Endothelial cell (in vitro differentiated cells): ENCODE measurements at places on chromosomes 16 and 17.

DNA sequence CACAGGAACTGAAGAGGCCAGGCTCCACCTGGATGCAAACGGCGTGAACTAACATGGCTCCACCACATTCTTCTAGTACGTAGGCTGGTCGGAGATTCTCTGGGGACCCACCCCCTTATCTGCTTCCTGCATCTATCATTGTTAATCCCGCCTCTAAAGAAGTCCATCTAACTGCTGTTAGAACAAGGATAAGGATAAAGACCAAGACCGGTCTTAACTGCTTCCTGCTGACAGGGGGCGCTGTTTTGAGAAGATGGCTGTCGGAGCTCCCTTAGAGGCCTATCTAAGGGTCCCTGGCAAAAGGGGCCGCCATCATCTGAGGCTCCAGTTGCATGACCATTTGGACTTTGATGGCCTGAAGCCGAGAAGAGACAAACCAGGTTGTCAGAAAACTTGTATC lies 25.8 kb upstream of the TNFSF12 start:
- DNase-seq = no peak

DNA sequence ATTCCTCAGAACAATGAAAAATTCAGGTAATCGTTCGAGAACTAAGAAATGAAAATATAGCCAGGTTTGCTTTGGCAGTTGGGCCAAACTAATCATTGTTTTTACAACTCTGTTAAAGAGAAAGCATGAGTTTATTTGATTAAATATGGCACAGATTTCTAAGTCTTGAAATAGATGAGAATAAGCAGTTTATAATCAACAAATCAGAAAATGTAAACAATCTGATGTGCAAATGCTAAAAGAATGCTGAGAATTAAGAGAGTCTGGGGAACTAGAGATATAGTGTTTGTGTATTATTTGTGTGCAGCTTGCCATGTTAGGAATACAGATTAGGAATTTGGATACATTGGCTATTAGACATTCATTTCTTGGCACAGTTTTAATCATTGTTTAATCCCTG lies 212.5 kb downstream of the TANC2 start:
- no peak for DNase-seq

DNA sequence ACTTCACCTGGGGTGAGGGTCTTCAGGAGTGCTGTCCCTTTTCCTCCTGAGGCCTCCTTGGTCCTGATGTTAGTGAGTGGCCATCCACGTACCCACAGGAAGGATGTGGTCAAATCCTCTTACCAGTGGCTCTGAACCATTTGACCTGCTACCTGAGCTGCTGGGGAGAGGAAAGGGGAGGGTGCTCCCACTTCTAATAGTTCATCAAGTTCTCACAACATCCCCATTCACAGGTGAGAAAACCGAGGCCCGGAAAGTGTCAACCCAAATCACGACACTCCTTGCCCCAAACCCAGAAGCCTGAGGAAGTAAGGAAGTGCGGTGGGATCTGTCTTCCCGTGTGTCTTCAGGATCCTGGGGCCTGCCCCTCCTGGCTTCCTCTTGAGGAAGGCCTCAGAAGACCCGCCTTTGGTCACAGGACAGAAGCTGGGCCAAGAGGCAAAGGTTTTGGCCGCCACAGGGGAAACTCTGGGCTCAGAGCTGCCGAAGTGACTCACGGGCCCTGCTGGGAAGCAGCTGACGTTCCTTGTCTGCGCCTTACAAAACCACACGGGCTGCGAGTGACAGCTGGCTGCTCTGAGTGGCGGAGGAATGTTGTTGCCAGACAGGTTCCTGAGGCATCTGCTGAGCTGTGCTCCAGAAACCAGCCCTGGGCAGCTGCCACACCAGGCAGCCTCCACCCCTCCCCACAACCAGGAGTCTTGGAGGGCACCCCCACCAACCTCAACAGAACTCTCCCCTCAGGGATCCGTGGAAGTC lies 13.9 kb upstream of the KIFC3 start:
- DNase-seq = no peak

DNA sequence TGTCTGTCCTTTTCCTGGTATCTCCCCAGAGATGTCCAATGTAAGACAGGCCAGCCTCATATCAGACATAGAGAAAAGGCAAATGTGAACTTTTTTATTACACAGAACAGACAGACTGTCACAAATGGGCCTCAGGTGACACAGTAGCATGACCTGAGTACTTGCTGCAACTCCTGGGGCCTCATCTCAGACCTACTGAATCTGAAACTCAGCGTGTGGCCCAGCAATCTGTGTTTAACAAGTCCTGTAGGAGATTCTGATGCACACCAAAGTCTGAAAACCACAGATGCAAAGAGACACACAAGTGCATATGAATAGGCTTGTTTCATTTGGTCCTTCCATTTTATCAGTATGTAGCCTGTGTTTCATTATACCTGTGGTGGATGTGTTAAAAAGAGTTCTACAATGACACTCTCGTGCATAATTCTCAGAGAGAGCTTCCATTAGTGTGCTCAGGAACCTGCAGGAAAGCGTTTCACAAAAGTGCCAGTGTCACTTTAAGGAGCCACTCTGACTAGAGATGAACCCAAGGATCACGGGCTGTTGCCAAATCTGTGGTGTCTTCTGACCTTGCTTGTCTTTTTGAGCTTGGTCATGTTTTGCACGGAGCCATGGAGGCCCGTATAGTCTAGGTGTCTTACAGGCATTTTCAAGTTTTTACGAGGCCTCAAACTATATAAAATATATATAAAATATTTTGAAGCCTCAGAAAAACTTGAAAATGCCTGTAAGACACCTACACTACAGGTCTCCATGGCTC lies 33.8 kb upstream of the NF1 start:
- no peak for DNase-seq

DNA sequence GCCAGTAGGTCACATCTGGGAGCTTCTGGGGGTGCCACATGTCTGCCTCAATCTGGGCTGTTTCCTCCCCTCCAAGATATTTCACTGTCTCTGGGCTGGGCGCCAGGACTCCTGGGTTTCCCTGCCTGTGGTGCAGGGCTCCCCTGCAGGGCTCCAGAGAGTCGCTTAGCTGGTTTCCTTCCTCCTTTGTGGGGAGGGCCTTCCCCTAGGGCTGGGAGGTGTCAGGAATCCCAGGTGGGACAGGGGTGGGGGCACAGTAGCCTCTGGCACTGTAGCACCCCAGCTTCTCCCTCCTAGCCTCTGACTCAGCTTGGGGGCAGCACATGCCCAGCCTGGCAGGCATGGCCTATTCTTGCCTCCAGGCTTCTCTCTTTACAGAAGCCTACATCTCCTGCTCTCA lies 2.6 kb downstream of the RARA start:
- DNase-seq = no peak

- no peak for DNase-seq
Measured at GRCh38 chr16:66503030-66503429, 46.9 kb downstream of the TK2 start.

GRCh38 chr16:66568355-66568754 lies 2.1 kb downstream of the CMTM1 start:
- no peak for DNase-seq

DNA sequence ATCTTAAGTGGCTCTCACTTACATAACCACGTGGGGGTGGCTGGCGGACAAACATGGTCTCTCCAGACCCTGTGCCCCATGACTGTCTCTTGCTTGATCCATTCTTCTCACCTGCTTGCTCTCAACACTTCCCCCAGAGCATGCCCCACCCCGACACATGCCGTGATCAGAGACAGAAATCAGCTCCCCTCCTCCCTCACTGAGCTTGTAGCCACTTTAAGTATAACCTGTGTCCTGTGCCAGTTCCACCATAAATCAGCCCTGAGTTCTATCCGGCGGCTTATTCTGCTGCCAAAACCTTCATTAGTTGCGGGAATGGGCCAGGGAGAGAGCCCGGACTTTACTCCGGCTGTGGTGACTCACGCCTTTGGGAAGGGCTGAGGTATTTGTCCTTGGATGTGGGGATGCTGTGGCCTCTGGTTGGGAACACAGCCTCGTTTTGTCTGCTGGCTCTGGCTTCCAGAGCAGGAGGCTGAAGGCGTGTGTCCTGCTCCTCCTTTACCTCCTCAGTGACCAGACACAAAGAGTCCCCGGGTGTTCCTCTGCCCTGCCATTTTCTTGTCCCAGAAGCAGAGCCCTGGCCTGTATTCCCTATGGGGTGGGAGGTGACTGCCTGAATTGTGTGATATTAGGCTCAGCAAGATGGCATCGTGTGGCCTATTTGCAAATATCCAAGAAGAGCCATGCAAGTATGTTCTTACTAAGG lies 21.1 kb downstream of the ANKRD40 start:
- DNase-seq = no peak

DNA sequence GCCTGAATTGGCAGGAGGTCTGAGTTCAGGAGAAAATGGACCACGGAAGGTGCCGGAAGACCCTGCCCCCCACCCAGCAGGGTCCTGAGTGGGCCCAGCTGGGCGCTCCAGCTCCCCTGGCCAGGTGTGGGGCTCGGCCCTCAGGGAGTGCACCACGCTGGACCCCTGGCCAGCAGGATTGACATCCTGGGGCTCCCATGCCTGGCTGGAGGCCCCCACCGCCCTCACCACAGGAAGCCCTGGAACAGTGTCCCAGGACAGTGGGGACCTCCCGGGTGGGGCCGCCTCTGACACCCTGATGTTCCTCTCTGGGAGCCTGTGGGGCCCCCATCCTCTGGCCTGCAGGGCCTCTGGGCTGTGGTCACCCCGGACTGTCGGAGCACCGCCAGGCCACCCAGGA lies 28.1 kb upstream of the CACNA1H start:
- DNase-seq = no peak

DNA sequence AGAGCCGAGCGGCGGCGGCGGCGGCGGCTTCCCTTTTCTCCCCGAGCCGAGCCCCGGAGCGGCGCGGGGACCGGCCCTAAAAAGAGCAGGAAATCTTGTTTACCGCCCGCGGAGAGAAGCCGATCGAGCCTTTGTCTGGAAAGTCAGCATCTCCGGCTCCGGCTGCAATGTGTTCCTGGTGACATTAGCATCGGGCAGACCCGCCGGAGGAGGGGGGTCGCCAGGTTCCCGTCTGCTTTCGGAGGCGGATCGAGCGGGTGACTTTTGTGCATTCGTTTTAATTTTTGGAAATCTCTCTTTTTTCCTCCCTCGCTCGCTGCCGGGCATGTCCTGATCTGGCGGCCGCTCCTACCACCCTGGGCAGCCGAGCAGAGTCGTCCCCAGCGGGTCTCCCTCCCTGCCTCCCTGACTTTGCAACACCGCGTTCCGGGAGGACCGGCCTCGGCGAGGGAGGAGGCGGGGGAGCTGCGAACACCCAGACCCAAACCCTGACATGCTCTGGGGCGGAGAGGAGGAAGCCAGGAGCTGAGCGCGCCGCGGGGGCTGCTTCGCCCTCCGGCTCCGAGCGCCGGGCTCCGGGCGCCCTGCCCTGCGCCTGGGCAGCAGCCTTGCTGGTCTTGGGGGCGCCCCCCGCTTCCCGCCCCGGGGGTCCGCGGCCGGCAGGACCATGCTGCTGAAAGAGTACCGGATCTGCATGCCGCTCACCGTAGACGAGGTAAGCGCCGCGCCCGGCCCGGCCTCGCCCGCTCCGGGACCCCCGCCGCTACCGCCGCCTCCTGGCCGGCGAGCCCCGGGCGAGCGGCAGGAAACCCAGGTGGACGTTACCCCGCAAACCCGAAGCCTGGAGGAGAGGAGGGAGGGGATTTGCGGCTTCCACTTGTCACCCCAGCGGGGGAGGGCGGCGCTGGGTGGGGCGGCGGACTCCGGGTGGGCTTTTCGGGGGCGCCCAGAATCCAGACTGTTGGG lies 690 bp downstream of the PITPNC1 start:
- peak; percentile 60 for DNase-seq

DNA sequence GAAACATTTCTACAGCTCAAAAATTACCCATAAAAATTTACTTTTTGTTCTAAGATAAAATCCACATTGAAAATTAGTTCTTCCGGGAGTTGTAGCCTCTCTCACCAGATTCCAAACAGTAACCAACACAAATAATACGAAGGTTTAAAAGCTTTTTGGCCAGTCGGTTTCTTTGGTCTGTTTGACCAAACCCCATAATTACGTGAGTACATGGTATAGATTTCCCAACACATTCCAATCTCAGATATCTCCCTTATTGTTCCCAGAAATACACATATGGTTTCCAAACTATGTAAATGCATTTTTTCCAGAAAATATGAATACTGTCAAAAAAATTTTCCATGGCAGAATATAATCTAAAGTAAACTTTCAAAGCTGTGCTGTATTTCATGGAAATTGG lies 722.0 kb downstream of the KCNJ2 start:
- DNase-seq = no peak

DNA sequence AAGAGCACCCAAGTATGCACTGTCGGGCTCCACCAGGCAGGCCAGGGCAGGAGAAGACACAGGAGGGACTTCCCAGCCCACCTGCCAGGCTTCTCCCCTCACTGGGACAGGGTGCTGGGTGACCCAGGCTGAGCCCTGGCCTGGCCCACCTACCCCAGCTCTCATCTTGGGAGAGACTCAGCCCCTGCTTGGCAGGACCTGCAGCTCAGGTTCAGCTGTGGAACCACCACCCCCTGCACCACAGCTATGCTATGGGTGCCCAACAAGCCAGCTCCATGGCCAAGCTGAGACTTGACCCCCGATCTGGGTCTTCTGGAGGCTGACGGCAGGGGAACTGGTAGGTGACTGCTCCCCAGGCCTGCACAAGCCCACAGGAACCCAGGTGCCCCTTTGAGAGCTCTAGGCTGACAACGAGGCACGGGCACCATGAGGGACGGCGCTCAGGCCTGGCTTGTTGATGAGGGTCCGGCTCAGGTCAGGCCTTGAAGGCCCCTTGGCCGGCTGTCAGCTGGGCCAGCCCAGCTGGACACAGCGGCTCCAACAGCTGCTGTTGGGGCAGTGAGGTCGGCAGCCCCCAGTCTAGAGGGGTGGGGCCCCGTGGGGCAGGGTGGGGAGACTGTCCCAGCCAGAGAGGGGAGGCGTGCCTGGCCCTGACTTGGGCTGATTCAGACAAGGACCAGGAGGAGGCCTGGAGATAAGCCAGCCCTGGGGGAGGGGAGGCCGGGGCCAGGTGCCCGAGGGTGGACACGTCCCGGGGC lies 4.6 kb downstream of the RPUSD1 start:
- DNase-seq = no peak

- no peak for DNase-seq
Measured at GRCh38 chr17:12853921-12854320, 64.6 kb downstream of the ARHGAP44 start.

GRCh38 chr16:85236818-85237150 lies 124.5 kb upstream of the CIBAR2 start:
- DNase-seq = no peak

GRCh38 chr16:2969545-2970521 lies 685 bp downstream of the PAQR4 start:
- DNase-seq = peak; percentile 71
